GM06990 (cell line): ENCODE measurements at places on chromosomes 12 and 14.

GRCh38 chr14:54493293-54493692, 4.5 kb upstream of the GMFB start:
- no peak for DNase-seq

- peak; percentile 84 for DNase-seq
Measured at GRCh38 chr12:124453419-124454351, 113.7 kb downstream of the NCOR2 start.

DNA sequence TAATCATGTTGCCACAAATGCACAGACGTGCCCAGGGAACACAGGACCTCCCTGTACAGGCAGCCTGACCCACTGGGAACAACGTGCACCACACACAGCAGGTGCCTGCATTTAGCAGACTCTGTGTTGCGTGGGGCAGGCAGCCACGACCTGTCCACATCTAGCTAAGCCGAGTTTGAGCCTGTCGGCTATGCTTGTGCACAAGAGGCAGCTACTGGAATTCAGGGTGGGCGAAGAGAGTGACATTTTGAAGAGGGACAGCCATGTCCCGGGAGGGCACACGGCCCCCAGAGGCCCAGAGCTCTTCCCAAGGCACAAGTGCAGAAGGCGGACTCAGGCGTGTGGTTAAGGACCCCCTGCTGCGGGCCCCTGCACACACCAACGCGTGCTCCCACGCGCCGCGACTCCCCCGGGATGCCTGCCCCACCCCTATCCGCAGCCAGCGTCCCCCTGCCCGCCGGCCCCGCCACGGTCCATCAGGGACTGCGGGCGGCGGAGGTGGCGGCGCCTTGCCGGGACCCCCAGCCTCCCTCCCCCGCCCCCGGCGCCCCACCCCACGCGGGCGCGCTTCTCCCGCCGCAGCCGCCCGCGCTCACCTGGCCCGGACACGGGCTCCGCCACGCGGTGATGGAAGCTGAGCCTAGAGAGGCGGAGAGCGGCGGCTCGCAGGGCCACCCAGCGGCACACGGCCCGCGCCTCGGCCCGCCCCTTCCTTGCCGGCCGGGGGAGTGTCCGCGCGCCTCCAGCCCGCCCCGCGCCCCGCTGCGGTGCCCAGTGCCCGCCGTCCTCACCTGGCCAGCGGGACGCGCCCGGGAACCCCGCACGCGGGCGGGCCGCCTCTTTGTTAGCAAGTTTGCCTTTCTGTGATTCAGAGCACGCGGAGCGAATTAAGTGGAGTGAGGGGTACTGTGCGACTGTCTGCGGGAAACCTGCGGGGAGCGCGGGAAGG, 125.3 kb upstream of the PRMT8 start:
- DNase-seq, result no peak

- no peak for DNase-seq
Measured at GRCh38 chr12:71840231-71840847, 780 bp downstream of the TBC1D15 start.

GRCh38 chr12:94615260-94616181, 34.8 kb downstream of the TMCC3 start:
- DNase-seq, result no peak

DNA sequence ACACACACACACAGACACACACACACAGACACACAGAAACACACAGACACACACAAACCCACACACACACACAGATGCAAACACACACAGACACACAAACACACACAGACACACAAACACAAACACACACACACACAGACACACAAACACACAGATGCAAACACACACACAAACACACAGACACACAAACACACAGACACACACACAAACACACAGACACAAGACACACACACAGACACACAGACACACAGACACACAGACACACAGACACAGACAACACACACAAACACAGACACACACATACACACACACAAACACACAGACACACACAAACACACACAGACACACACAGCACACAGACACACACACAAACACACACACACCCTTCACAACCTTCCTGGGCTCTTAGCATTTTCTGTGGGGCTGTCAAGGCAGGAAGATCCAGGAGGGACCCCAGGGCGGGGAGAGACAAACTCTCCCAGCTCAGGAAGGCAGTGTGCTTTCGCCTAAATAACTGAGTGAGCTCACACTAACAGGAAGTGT, 24.2 kb upstream of the INF2 start:
- no peak for DNase-seq

DNA sequence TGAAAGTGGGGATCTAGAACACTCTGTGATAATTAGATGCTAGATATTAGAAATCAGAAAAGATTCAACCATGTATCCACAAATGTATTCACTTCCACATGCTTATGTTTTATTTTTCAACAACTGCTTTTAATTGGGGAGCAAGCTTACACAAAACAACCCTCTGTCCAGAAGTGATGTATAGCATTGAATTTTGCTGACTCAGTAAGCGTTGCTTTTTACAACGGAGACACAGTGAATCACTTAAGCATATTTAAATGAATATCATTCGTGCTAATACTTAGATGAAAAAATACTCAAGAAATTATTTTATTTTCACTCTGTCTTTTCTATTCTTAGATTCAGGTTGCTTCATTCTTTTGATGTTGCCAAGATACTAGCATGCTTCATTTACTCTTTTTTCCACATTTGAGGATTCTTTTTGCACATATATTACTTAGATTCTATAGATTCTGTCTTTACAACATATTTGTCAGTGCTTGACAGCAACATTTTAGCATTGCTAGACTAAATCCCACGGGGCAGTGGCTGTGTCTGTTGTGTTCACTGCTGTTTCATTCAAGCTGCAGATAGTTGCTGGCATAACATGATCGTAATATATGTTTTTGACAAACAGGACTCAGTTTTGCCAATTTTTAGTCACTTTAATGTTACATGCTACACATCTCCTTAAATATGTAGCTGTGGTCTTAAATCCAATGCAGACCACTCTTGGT, 1714.4 kb upstream of the SEL1L start:
- no peak for DNase-seq

- DNase-seq, result no peak
Measured at GRCh38 chr12:57579677-57580465, 11.1 kb upstream of the PIP4K2C start.

DNA sequence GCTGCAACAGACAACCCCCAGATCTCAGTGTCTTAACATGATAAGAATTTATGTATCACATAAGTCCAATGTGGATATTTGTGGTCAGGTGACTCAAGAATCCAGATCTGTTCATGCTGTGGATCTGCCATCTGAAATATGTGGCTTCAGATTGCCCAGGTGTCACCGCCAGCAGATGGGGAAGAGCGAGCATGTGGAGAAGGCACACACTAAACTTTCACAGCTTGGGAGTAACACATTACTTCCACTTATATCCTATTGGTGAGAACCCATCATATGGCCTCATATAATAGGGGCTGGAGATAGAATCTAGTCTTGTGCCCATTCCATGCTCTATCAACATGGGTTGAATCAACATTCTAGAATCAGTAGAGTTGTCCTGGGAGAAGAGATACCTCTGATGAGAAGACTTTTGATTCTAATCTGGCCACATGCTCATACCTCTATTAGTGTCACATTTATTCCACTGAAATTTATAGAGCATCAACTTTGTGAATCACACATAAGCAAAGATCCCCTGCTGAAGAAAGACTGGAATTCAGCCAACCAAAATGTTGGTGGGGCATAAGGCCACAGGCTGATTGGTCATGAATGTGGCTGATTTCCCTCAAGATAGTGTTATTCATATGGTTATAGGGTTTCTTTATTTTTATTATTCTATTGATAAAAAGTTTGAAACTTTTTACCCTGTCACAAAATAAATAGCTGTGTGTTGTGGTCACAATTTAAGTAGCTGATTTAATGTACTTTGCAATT, 6.0 kb upstream of the CALCOCO1 start:
- no peak for DNase-seq

DNA sequence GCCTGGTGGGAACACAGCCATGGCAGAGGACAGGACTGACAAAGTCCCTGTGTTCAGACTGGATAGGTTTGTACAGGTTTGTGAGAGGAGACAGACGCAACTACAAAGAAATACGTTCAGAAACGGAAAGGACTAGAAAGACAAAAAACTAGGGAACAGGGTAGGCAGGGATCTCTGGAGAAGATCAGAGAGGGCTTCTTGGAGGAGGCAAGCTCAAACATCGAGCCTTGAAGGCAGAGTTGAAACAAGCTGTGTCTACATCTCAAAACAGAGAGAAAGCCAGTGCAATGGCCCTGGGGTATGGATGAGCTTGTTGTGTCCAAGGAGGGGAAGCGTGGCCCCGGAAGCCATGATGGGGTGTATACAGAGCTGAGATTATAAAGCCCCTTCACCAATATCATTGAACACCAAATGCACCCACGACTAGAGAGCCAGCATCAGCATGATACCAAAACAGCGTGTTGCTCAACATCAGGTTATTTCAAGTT, 89.6 kb upstream of the NCOR2 start:
- DNase-seq, result no peak

DNA sequence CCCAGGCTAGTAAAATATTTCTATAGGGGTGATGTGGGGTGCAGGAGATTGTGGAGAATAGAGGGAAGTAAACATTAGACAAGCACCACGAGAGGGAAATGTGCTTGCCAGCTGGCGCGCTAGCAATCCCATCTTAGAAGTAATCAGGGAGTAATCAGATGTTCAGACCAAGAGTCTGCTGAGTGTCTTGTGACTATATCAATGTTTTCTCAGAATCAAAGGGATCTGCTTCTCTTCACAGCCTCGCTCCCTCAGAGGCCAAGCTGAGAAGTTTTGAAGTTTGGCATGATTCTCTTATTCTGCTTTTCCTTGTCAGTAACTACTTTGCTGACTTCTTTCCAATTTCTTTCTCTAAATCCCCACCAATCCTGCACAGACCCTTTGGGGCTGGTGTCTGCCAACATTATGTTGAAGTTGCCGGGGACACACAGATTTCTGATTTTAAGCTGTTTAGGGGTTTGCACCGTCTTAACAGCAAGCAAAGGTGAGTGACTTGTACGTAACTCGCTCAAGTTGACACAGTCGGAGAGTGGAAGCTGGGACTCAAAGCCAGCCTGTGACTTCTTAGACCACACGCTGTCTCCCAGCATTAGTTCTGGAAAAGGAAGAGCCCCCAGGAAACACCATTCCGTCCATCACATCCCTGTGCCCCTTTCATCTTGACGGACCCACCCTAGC, 22.0 kb upstream of the TSPAN9 start:
- DNase-seq, result no peak

- no peak for DNase-seq
Measured at GRCh38 chr14:55131370-55132137, 2.5 kb downstream of the LGALS3 start.

DNA sequence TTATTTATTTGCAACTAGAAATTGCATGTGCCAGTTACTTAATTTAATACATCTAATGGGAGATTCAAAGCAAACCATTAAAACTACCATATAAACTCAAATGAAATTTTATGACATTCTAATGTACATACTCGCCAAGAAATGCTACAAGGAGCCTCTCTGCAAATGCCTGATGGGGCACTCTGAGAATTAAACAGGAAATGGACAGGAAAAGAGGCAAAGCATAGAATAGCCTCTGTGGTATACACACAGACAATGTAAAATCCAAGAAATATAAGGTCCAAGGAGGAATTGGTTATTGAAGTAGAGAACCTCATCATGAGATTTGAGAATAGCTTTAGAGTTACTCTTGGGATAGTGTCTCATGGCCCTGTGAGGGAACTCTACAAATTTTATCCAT, 41.2 kb downstream of the RAB21 start:
- no peak for DNase-seq

DNA sequence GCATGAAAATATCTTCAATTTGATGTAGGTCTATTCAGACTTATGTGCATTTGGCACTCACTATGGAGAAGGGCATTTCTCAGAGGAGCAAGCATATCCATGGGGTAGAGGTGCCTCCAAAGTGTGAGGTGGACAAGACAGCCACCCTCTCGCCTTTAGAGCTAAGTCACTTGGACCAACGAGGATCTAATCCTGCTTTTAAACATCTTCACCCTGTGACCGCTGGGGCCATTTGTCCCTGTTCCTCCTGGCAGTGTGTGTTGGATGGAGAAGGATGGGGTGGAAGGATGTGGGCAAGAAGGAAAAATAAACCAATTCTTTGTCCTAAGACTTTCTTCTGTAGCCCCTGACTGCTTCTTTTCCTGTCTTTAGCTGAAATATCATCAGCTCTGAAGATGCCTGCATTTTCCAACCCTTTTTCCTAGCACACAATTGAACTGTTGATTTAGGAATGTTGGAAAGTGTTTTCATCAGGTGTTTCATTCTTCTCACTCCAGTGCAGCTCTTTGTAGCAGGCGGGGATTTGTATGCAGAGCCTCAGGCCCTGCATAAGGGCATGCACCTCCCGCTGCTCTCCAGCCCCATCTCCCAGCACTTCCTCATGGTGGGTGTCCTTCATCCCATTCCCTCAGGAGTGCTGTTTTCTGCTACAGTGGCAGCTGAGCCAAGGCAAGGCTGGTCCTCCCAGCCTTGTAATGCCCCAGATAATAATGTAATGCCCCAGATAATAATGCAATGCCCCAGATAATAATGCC, 5.3 kb downstream of the FGF6 start:
- no peak for DNase-seq

DNA sequence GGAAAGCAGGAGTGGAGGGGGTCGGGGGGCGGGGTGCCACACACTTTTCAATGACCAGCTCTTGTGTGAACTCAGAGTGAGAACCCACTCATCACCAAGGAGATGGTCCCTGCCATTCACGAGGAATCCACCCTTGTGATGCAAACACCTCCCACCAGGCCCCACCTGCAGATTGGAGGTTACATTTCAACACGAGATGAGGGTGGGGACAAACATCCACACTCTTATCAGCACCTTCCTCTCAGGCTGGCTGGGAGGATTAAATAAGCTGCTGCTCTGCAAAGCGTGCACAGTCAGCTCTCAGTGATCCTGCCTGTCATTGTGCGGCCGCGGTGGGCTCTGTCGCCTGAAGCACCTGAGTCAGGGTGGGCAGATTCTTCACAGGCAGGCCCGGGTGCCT, 39.7 kb downstream of the AACS start:
- no peak for DNase-seq

DNA sequence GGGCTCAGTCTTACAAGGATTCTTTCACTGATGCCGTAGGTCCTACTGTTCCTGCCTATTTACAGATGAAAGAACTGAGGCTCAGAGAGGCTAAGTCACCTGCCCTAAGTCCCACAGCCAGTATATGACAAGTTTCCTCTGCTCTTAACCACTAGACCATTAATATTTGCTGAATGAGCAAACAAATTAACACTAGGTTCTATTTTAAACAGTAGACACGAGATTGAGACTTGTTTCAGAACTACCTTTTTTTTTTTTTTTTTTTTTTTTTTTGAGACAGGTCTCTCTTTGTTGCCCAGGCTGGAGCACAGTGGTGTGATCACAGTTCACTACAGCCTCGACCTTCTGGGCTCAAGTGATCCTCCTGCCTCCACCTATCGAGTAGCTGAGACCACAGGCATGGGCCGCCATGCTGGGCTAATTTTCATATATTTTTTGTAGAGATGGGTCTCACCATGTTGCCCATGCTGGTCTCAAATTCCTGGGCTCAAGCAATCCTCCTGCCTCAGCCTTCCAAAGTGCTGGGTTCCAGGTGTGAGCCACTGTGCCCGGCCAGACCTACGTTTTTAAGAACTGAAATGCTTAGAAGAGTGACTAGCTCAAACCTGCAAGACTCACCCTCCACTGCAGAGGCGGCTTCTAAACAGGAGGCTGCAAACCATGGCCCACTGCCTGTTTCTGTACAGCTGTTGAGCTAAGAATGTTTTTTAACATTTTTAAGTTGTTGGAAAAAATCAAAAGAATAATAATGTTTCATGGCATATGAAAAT, 12.9 kb downstream of the SYNE3 start:
- peak; percentile 71 for DNase-seq
